Activated CD4-positive, CD25-positive, alpha-beta regulatory T cell treated with anti-CD3 and anti-CD28 coated beads, Interleukin-2, amount 50 U/mL, for 16 hours (primary cell): ENCODE measurements at places on chromosomes 16 and 17.
A peak's percentile ranks its signal among the peaks of the same experiment; 100 is the strongest.

DNA sequence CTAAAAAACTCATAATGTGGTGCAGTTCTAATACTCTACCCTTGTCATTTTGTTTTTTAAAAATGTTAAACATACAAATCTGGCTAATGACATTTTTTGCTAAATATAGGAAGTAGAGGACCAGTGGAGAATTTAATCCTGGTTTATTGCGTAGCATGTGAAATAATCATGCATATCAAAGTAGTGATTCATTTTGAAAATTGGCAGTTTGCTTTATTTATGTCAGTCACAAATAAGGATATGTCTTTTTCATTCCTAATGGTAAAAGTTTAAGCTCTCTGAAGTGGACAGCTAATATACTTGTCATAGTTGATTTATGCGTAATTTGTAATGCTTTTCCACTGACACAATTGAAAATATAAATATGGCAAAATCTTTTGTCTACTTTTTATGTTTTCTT, 224.2 kb downstream of the BCAS3 start:
- DNase-seq: no peak

DNA sequence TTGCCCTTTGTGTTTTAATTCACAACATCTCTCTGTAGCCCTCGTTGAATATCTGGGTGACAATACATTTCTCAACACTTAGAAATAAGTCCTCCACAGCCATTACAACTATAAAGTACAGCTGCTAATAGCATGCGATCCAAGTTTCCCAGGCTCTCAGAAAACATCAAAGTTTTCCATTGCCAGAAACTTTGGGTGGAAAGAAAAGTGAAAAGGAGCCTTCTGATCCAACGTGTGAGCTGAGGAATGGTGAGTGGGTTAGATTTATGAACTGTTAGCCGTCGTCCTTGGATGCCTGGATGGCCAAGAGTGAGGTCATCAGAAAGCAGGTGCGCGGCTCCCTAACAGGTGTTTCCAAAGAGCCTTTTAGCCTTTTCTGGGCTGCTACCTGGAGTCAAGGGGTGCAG, 258.0 kb downstream of the PMP22 start:
- no peak for DNase-seq

GRCh38 chr16:13322336-13322735, 420.9 kb downstream of the SHISA9 start:
- no peak for DNase-seq

DNA sequence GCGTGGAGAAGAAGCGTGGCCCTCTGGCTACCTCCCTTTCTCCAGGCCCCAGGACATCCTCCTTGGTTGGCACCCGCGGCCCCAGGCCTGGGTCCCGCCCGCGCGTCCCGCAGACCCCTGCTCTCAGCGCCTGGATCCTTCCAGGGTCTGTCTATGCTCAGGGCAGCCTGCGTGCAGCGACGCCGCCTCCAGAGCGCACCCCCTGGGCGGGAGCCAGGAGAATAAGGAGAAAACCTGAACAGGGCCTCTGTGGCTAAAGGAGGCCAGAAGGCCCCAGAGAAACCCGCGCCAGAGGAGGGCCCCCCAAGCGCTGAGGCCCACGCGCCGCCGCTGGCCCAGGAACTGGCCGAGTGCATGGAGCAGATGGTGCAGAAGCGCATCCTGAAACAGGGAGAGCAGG, 40.4 kb upstream of the DNAJA2 start:
- no peak for DNase-seq

- no peak for DNase-seq
These were observed 8.1 kb downstream of the CD300LG start for GRCh38 chr17:43855061-43855460.

GRCh38 chr16:67641779-67642708, 2.9 kb upstream of the CARMIL2 start:
- no peak for DNase-seq

- DNase-seq: no peak
These were observed 3.1 kb downstream of the SLC5A2 start for GRCh38 chr16:31486045-31486444.

GRCh38 chr17:44065668-44066203, 735 bp downstream of the LSM12 start:
- DNase-seq: no peak

DNA sequence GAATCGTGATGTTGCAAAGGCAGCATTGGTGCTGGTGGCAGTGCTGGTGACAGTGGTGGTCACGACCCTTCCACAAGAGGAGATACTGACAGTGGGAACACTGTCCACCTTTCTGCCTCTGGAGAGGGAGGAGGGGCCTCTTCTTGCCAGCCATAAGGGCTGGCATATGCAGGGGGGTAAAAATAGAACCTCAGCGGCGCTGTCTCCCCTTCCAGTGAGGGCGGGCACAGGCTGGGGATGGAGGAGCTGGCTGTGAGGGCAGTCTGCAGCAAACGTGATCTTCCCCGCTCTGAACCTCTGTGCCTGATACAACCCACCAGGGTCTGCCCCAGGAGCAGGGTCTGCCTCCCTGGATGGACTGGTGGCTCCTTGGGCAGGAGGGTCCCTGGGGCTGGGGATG, 3.4 kb downstream of the RAP1GAP2 start:
- no peak for DNase-seq

GRCh38 chr16:59432896-59433295, 698.8 kb upstream of the GOT2 start:
- DNase-seq: no peak

GRCh38 chr16:57165938-57166337, 19.9 kb downstream of the PSME3IP1 start:
- no peak for DNase-seq

DNA sequence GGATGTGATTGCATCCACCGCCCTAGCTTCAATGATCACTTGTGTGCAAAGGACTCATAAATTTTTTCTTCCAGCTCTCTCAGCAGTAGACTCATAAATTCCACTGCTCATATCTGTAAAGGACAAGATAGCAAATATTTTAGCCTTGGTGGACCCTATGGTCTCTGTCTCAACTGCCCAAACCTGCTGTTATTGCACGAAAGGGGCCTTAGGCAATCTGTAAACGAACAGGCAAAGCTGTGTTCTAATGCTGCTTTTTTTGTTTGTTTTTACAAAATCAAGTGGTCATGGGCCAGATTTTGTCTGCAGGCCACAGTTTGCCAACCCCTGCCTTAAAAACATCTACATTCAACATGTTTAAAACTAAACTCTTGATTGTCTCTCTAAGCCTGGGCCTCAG, 34.1 kb downstream of the FAM20A start:
- no peak for DNase-seq

- no peak for DNase-seq
These were observed 16.6 kb upstream of the TERF2 start for GRCh38 chr16:69402439-69402838.

- DNase-seq: no peak
These were observed 236.0 kb downstream of the IRF8 start for GRCh38 chr16:86134802-86135461.

DNA sequence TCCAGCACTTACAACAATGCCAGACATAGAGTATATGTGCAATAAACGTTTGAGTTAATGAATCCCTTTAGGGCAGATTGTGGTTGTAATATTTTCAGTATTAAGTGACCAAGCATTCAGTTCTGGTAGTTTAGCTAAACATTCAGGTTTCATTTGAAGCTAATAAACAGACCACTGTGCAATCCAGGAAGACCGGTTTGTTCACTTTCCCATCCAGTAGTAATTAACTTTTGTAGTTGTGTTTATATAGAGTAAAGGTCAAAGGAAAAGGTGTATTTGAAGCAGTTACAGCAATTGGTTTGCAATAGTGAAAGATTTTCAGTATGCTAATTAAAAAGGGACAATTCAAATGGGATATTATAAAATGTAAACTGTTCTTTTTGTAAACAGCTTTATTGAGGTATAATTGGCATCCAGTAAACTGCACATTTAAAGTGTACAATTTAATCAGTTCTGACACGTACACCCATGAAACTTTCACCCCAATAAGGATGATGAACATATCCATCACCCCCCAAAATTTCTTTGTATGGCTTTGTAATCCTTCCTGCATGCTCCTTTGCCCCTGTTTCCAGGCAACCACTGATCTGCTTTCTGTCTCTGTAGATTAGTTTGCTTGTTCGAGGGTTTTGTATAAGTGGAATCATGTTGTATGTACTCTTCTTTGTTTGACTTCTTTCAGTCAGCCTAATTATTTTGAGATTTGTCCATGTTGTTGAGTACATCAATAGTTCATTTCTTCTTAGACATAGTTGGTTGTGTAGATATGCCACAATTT, 26.3 kb downstream of the MRTFB start:
- DNase-seq: no peak

- DNase-seq: no peak
These were observed 78.4 kb upstream of the MED9 start for GRCh38 chr17:17398188-17398942.

DNA sequence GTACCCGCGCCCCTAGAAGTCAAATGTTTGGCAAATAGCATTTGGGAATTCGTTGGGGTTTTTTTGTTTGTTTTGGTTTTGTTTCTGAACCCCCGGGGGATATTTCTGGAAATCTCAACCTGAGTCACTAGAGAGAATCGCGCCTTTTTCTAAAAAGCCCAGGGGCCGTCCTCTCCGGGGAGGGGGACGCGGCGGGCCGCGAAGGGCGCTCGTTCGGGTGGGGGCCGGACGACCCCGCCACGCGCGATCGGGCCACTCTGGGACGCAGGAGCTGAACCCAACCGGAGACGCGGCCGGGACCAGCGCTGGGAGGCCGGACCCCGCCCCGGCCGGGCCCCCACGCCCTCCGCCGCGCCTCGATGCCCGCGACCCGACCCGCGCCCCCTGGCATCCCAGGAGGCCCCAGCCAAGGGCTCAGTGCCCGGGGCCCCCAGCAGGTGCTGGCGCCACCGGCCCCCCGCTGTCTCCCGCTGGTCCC, 302 bp downstream of the LITAF start:
- DNase-seq: no peak

- DNase-seq: no peak
These were observed 141.2 kb downstream of the SEC14L1 start for GRCh38 chr17:77281904-77282367.

GRCh38 chr17:67293251-67294203, 48.5 kb upstream of the HELZ start:
- peak; percentile 25 for DNase-seq

DNA sequence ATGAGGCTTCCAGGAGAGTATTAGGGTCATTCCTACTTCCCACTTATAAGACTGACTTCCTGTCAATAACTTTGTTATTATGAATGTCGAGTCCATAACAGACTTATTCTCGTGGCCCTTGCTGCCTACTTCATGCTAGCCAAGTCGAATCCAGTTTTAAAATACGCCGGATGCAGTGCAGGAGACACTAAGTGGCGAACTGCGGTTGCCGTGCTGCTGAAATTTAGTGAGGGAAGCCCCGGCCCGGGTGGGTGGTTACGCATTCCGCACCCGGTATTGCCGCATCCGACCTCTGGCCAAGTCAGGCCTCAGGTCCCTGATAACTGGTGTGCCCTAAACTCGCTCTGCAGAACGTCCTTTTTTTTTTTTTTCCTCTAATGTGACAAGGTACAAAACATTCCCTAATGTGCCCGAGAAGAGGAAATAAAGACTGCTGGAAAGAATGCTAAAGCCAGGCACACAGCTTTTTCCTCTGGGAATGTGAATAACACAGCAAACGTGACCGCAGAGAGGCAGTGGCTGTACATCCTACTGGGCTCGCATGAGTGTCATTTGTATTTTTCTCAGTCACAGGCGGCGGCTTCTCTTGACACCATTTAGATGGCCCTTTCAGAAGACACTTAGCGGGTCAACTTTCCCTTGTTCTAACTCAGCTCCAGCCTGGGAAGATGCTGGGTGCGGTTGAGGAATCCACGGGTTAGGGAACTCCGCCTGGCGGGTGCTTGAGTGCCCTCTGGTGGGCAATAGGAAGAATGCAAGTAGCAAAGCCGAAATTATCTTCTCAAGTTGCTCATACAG, 7.1 kb upstream of the AKTIP start:
- no peak for DNase-seq

- DNase-seq: no peak
These were observed 34.4 kb downstream of the BRD7 start for GRCh38 chr16:50334106-50334975.

GRCh38 chr16:67967183-67967957, 1.1 kb downstream of the SLC12A4 start:
- DNase-seq: no peak

GRCh38 chr16:48498769-48499631, 111.0 kb downstream of the N4BP1 start:
- DNase-seq: no peak

- DNase-seq: no peak
These were observed 25.7 kb downstream of the PSMD7 start for GRCh38 chr16:74322301-74322710.

GRCh38 chr17:44924107-44924544, 8.8 kb upstream of the GFAP start:
- no peak for DNase-seq

GRCh38 chr17:18225642-18226283, 328 bp downstream of the LLGL1 start:
- DNase-seq: no peak

- peak; percentile 21 for DNase-seq
These were observed 8.7 kb downstream of the DNAI2 start for GRCh38 chr17:74282587-74283370.

DNA sequence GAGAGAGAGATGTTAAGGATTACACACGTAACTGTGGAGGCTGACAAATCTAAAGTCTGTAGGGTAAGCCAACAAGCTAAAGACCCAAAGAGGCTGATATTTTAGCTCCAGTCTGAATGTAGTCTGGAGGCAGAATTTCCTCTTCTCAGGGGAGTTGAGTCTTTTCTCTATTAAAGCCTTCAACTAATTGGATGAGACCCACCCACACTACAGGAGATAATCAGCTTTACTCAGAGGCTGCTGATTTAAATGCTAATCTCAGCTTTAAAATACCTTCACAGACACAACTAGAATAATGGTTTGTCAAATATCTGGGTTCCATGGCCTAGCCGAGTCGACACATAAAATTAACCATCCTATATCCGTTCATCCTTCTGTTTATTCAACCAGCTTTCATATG, 204.3 kb upstream of the PSMD7 start:
- no peak for DNase-seq

GRCh38 chr16:70570967-70571570, 47.5 kb downstream of the SF3B3 start:
- DNase-seq: no peak

GRCh38 chr16:57503366-57503765, 17.1 kb upstream of the DOK4 start:
- DNase-seq: no peak

GRCh38 chr17:82201498-82201910, 11.1 kb downstream of the CCDC57 start:
- DNase-seq: no peak

DNA sequence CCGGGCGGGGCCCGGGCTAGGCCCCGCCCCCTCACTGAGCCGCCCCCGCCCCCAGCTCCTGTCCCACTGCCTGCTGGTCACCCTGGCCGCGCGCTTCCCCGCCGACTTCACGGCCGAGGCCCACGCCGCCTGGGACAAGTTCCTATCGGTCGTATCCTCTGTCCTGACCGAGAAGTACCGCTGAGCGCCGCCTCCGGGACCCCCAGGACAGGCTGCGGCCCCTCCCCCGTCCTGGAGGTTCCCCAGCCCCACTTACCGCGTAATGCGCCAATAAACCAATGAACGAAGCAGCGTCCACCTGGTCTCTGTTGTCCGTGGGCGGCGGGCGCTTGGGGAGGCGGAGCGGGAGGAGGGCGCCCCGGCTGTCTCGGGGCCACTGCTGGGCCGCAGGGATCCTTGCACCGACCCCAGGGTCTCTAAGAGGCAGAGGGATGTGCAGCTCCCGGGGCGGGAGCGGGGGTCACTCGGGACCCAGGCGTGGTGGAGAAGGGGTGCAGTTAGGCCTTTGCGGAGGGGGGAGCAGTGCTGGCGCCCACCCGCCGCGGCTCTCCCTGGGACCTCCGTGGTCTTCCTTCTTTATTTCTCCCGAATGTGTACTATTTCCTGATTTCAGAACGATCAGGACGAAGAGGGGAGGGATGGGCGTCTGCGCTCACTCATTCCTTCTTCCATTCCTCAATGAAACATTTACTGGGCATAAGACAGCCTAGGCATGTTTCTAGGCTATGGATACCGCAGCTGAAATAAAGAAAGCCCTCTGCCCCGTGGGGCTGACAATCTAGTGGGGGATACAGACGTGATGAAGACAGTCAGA, 2.0 kb downstream of the HBZ start:
- no peak for DNase-seq
